ENCODE measurements at places on chromosomes 2 and 18.
A peak's percentile ranks its signal among the peaks of the same experiment; 100 is the strongest.

GRCh38 chr2:67318031-67318430 is 79.1 kb upstream of the ETAA1 start:
- no peak for DNase-seq

- DNase-seq = no peak
Observed at GRCh38 chr2:238339395-238339780, 19.1 kb downstream of the TRAF3IP1 start.

DNA sequence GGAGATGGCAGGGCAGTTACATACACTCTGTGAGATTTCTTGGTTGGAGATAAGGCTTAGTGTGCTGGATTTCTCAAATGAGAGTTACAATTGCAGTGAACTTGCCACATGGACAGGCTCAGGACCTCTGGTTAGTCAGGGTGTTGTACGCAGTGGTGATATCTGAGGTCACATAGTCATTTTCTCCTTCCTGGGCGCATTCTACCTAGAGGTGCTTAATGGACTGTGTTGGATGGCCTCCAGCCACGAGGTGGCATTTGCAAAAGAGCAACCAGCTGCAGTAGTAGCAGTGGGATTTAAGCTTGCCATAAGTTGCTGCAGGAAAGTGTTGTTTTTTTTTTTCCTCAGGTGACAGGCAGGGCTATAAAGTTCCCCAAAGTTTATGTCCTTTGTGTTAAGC is 173.8 kb upstream of the TMEM200C start:
- no peak for DNase-seq

- DNase-seq = no peak
Observed at GRCh38 chr2:2502201-2502549, 171.1 kb upstream of the MYT1L start.

GRCh38 chr2:215521031-215521430 is 85.2 kb upstream of the FN1 start:
- DNase-seq = peak; percentile 17

DNA sequence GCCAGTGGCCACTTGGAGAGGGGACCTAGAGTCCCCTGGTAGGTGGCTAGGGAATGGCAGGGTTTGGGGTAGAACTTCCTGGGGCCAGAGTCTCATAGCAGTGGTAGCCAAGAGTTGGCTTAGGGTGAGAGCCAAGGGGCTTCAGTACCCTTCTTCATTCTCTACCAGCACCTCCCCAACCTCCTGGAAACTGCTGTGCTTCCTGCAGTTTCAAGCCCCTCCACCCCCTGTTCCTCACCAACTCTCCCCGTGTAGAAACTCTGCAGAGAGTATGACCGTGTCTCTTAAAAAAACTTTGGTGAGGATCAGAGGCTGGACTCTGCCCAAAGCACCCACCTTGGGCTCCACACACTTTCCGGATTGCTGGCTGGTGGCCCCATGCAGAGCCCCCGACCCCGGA is 159.6 kb downstream of the MSH2 start:
- DNase-seq = no peak

DNA sequence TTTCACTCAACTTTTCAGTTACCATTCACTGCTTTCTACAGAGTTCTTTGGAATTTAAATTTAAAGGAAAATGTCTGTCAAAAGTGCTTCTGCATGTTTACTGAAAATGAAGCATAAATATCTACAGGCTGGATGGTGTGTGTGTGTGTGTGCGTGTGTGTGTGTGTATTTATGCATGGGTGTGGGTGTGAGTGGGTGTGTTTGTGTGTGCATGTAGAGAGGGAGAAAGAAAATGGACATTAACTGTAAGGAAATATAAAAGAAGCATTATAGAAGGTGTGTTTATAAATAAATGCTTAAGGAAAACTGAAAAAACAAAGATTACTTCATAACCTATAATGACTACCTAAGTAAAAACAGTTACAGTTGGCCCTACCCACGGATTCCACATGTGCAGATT is 43.2 kb downstream of the FANCL start:
- no peak for DNase-seq

DNA sequence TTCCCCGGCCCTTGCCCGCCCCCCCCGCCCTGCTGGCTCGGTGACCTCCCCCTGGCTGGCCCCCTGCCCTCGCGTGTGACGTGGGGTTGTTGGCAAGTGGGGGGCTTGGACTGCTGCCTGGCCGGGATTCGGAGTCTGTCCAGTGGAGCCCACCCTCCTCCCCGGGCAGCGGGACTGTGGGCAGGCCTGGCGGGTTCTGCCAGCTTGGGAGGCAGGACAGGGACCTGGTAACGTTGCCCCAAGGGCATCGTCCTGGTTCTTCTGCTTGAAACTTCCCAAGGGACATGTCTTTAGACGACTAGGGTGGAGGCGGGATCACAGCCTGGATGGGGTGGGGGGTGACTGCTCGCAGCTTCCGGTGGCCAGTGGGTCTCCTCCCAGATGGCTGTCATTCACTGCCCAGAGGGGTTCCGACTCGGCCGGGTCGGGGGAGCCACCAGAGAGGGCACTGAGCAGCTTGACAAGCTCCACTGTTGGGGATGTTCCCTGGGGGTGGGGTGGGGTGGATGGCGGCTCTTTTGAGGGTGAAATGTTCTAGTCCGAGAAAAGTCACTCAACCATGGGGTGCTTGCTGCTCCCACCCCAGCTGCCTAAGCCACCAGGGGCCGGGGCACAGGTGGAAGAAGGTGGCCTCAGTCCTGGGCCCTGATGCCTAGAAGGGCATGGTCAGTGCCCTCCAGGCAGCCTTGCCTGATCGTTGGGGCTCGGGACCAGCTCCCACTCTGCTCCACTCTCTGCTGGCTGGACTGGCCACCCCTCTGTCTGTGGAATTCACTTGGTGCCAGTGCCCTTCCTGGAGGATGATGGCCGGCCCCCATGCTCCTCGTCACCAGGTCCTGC is 4.3 kb upstream of the HS6ST1 start:
- DNase-seq = no peak

DNA sequence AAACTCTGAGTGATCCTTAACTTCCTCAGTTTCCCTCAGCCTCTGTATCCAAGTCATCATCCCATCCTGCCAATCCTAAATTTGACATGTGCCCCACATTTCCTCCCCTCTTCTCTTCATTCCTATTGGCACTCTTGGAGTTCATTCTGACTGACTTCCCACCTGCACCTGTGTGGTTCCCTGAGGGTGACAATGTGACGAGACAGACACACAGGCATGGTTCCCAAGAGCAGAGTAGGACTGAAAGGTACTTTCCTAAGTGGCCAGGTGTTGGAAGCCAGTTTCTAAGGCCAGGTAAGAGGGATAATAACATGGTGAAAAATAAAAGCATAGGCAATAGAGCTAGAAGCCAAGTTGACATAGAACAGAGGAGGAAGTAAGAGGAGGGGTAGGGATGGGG is 24.2 kb upstream of the REG3G start:
- DNase-seq = no peak

DNA sequence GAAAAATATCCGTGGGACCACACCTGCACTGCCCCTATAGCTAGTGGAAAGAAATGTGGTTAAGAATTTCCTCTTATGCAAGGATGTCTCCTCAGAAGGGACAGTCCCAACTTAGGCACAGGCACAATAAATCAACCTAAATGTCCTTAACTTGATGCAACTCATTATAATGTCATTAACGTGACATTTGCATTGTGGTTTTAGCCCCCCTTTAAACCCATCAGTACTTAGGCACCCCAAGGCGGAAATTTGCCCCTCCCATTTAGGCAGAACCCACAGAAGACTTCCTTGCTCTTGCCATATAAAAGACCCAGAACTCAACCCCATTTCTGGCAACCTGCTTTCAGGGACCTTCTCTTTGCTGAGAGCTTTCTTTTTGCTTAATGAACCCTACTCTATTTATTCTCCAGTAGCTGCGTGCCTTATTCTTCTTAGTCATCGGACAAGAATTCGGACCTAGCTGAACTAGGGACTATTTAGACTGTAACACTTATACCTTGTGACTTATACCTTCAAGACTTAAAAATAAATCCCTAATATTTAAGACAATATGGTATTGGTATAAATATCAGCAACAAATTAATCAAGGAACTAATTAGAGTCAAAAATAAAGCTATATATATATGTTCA is 1281.6 kb upstream of the TMEFF2 start:
- DNase-seq = no peak

GRCh38 chr18:27331606-27332005 is 146.5 kb upstream of the CHST9 start:
- DNase-seq = no peak

DNA sequence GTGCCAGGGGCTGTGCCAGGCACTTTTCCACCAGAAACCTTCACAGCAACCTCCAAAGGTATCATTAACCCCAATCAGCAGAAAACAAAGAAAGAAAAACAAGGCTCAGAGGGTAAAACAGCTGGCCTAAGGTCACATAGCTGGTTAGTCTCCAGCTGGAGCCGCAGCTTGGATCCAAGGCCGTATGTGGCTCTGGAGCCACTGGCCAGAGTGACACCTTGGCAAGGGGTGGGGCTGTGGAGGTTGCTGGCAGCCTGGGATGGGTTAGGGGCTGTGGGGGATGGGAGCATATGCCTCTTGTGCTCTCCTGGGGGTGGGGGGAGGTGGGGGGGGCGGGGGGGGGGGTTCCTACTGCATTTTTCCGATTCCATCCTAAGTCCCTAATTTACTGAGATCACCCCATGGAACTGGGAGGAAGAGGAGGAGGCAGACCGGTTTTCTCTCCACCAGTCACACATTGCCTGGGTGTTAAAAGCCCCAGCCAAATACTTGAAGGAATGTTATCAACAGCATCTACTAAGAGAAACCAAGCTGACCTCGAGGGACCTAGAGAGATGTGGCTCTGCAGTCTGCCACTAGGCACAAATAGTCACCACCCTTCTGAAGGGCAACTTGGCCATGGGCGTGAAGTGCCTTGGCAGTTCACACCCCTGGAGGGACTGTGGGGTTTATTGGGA is 8.0 kb downstream of the HAAO start:
- no peak for DNase-seq

DNA sequence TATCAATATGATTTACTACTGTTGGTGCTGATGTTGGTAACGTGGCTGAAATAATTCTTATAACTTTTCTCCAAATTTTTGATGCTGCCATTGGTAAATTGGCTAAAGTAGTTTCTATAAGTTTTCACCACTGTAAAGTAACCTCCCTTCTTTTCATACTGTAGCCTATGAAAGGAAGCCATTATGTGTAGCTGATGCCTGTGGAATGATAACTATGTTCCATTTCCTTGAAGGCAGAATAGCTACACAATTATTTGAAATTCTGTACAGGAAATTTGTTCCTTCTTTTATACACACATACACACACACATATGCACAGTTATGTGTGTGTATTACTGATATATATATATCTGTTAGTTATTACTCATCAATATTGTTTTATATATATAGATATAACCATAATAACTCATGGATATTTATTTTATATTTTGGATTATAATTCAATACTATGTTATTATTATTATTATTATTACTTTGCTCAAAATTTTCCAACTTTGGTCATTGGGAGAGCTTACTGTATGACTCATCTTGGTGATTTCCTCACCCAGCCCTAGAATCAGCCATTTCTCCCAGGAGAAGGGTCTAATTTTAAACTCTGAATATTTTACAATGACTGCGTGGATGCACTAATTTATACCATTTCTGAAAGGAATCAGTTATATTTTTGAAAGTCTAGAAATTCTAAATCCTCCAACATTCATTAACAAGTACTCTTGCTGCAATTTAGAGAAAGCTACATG is 1677.7 kb downstream of the SUCLG1 start:
- no peak for DNase-seq

DNA sequence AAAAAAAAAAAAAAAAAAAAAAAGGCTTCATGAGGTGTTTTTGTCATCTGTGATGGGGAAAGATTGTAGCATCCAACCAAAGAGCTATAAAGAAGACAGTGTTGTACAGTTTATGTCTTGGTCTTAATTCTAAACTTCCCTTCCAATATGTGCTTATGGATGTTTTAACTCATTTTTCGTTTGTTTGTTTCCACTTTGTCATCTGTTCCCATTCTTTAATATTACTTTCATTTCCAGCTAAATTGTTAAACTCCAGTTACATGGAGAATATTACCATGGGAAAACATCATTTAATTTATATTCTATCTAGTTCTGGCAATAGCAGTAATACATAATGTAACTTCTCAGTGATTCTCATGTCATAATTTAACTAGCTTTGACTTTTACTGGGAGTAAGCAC is 344.1 kb upstream of the NRP2 start:
- DNase-seq = no peak

DNA sequence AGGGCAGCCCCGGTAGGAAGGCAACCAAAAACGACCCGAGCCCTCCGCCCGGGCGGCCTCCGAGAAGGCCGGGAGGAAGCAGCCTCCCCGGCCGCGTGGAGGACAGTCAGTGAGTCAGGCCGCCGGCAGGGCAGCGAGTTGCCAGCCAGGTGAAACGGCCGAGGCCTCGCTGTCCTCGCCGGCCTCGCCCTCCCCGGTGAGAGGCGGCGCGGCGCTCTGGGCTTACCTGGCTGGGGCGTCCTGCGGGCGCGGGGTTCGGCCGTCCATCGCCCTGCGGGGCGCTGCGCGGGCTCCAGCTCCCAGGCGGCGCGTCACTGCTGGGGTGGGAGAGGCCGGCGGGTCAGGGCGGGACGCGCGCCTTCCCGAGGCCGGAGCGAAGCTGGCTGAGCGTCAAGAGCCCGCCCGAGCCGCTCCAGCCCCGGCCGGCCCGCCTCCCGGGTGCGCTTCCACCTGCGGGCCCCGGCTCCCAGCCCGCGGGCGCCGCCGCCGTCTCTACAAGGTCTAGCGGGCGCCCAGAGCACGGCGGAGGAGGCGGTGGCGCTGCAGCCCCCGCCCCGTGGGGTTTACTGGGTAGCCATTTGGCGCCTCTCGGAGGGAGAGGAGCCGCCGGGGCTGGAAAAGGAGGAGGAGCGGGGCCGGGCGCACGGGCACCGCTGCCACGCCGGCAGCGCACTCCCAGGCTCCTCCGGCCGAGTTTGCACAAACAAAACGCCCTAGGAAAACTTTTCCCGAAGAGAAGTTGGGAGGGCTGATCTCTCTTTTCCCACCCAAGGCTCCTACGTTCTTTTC is 499 bp downstream of the COBLL1 start:
- DNase-seq = peak; percentile 84

DNA sequence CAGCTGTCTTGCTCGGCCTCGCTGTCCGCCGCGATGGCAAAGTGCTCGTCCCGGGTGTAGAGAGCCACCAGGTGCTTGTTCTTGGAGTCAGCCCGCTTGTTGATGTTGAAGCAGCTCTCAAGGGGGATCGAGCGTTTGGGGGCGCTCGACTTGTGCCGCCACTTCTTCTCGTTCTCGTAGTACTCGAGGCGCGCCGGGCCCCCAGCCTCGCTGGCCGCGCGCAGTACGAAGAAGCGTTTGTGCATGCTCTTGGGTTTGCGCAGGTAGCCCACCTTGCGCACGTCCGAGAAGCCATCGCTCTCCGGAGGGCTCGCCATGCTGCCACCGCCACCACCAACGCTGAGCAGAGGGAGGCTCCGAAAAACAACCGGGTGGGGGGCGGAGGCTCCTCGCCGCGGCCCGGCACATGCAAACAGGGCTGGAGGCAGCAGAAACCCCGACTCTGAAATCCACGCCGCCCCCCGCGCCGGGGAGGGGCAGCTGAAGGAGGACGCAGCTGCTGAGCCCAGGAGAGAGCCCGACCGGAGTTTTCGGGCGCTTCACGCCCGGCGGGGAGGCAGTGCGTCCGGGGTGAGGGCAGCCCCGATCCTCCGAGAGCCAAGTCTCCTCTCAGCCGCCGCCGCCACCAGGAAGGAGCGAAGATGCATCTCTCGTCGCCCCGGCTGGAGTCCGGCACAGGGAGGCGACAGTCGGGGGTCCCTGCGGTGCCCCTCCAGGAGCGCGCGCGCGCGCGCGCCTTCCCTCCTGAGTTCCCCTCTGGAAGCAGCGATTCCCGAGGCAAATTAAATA is 1.0 kb downstream of the IRS1 start:
- peak; percentile 60 for DNase-seq

- no peak for DNase-seq
Observed at GRCh38 chr2:38159191-38159590, 83.2 kb upstream of the CYP1B1 start.

- peak; percentile 58 for DNase-seq
Observed at GRCh38 chr2:233331536-233331935, 22.8 kb upstream of the DGKD start.

- peak; percentile 56 for DNase-seq
Observed at GRCh38 chr18:8696749-8697211, 8.6 kb upstream of the MTCL1 start.
